ENCODE measurements at places on chromosomes 13 and 19.

DNA sequence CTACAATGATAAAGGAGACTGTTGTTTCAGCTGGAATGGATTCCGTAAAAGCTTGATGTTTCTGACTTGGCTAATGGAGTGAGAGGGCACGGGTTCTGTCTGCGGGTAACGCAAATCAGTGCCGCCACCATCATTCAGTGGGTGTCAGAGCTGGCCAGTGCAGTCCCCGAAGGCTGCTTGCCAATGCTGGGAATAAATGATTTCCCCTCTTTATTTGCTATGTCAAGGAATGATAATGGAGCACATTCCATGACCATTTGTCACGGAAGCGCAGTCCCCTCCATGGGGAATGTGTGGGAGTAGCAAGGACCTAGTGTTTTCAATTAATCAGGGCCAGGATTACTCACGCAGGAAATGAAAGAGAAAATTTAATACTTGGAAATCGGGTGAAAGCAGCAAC is 899.3 kb downstream of the UQCRFS1 start:
- no peak for DNase-seq

DNA sequence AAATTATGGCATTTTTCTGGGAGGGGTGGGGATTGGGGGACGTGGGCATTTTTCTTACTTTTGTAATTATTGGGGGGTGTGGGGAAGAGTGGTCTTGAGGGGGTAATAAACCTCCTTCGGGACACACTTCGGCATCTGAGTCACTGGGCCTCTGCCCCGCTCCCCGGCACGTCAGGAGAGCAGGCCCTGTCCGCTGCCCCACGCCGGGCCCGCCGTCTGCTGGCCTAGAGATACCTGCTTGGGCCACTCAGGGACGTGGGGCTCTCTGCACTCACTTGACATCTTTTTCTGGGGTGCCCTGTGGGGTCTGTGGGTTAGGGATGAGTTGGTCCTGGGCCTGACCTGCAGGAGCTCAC is 3.5 kb upstream of the FTL start:
- DNase-seq, result no peak

- no peak for DNase-seq
These were observed 328.2 kb downstream of the HS6ST3 start for GRCh38 chr13:96417939-96418685.

- DNase-seq, result no peak
These were observed 7.5 kb upstream of the LIN7B start for GRCh38 chr19:49106648-49107135.

GRCh38 chr19:4581666-4582553 is 22.4 kb upstream of the SEMA6B start:
- peak; percentile 76 for DNase-seq

All from frontal cortex (tissue), 4 donors.